Karpas-422 (cell line): ENCODE measurements at places on chromosomes 1 and 21. TPM values are rescaled to one million over a fixed set of nuclear protein-coding genes. Genes with fewer than 3 reads are reported as not detected.
A peak's percentile ranks its signal among the peaks of the same experiment; 100 is the strongest.

Gene CRNN
- not detected in 2 replicates for total RNA-seq

Gene RPTN
- not detected in 2 replicates for total RNA-seq

Gene CAMK2N1
- not detected in 2 replicates for total RNA-seq

Gene TEX38
- 0.37 TPM in 1 of 2 replicates, not detected in the other for total RNA-seq

Gene KRTAP8-1
- total RNA-seq, result not detected in 2 replicates

Gene IARS2
- total RNA-seq, result 68.3 and 79.8 TPM in 2 replicates

Gene KRTAP12-2
- total RNA-seq, result not detected in 2 replicates

Gene MMEL1
- total RNA-seq, result not detected in 2 replicates

Gene S100B
- not detected in 2 replicates for total RNA-seq

Gene RTCA
- total RNA-seq, result 59.5 and 77.0 TPM in 2 replicates

Gene FCAMR
- not detected in 2 replicates for total RNA-seq

Gene MYBPHL
- total RNA-seq, result 0.14 and 4.3 TPM in 2 replicates

Gene PTPN22
- 22.8 and 43.3 TPM in 2 replicates for total RNA-seq

DNA sequence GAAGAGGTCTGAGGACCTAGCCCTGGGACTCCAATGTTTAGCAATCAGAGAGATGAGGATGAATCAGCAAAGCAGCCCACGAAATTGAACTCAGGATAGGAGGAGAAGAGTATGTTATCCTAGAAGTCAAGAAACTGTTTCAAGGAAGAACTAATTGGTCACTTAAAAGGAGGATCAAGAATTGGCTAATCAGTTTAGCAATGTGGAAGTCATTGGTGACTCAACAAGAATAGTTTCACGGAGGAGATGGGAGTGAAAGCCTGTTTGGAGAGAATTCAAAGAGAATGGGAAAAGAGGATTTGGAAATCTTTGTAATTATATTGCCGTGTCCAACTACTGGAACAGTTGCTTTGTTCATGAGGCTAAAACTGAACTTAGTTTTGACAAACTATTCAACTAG lies 7.4 kb downstream of the HMCN1 start:
- no peak for DNase-seq

- peak; percentile 96 for DNase-seq
Observed at GRCh38 chr1:26289158-26290059, 9.5 kb downstream of the SH3BGRL3 start.

- DNase-seq, result peak; percentile 89
Observed at GRCh38 chr1:150281221-150281757, 1.1 kb upstream of the CIART start.

- no peak for DNase-seq
Observed at GRCh38 chr1:18632218-18632588, 1.6 kb downstream of the PAX7 start.

- no peak for DNase-seq
Observed at GRCh38 chr1:61171974-61172373, 89.6 kb downstream of the NFIA start.

DNA sequence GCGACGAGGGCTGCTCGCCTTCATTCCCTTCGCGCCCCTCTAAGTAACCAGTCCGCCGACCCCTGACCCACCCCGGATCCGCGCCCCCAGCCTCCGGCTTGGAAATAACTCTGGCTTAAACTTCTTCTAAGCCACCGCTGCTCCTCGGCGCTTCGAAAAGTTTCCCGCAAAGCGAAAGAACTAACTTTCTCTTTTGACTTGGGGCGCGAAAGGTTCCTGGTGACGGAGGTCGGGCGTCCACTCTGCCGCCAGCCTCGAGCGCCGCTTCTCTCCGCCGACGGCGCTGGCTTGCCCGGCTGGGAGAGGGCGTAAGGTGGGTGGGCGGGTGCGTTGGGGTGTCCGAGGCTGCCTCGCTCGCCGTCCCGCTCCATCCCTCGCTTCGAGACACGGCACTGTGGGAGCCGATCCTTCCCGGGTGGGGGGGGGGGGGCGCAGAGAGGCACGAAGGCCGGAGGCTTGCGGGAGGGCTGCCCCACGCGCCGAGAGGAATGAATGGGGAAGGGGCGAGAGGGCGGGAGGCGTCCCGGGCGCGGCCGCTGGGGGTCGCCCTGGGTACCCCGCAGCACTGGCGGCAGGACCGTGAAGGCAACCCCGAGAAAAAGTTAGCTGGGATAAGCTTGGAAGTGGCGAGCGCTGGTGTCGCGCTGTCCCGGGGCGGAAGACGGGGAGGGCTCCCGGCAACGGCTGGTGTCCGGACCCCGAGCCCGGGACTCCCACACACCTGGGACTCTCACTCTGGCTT lies 569 bp downstream of the ATF3 start:
- peak; percentile 53 for DNase-seq

DNA sequence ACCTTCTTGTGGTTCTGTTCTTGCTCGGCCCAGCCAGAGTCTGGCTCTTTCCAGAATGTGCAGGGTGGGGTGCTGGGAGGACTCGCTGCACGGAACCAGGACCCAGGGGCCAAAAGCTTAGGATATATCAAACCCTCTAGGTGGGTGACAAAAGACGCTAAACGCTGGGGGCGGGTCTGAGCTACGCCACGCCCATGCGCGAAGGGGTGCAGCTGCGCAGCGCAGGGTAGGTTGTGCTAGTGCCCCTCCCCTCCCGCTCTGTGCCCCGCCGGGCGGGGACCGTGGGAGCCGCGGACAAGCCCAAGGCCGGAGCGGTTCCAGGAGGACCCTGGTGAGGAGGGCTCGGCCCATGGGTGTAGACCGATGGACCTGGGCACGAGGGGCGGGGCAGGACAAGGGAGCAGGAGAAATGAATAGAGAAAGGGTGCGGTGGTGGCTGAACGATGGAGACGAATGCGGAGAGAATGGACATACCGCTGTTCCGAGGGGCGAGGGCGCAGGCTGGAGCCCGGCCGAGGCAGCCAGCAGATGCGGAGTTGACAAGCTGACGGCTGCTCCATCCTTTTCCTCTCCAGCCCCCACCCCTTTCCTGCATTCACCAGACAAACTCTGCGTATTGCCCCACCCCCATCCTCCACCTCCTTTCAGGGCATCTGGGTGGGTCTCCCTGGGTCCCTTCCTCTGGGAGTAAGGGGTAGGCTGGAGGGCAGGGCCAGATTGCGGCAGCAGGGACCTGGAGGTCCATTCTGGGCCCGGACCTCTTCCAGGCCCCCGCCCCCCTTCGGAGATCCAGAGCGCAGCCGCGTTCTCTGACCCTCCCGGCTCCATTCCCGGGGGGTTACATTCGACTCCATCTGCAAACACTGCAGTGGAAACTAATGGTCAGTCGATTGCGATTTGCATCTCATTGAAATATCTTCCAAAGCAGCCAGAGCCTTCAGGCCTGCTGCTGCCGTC lies at the start of gene RUSC1:
RUSC1 (plus strand) TSS at position 234 of the 957 bp plus-strand sequence. CDS start 880 bp downstream, outside the sequence.
- DNase-seq, result peak; percentile 73

DNA sequence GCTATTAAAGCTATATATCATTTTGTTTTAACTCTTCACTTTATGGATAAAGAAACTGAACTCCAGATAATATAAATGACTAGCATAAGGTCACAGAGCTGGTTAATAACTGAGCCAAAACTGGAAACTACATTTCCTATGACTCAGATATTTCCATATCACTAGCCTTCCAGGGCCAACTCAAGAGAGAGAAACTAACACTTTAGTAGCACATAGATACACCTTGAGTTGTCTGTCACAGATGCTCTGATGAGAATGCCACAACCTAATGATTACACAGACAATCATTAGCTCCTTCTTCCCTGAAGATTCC lies 40.7 kb downstream of the NME7 start:
- DNase-seq, result no peak

DNA sequence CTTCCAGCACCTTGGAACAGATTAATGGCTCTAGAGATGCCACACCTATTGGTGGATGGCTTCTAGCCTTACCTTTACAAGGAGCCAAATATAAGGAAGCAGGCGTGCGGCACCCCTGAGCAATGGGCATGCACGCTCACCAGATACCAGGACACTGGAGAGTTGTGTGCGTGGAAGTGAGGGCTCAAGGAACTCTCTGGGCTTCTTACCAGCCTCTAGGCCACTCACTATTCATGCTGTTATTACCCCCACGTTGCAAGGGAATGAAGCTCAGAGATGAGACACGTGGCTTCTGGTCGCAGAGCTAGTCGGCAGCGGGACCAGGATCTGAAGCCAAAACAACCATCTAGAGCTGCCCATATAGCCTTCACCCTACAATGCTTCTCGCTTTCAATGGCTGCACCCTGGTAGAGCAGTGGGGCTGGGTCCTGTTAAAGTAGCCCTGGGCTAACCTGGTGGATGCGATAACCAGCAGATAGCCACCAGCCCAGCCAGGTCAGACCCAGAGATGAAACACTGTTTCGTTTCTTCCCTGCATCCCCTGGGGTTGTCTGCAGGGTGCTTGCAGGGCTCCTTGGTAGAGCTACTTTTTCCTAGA lies 396.4 kb upstream of the VAMP3 start:
- no peak for DNase-seq

- no peak for DNase-seq
Observed at GRCh38 chr1:157478030-157478429, 74.3 kb downstream of the FCRL5 start.

- no peak for DNase-seq
Observed at GRCh38 chr21:40383951-40384350, 463.0 kb downstream of the DSCAM start.

- DNase-seq, result no peak
Observed at GRCh38 chr21:42845296-42845965, 33.9 kb downstream of the WDR4 start.

- no peak for DNase-seq
Observed at GRCh38 chr1:181263444-181263843, 174.9 kb downstream of the IER5 start.

- DNase-seq, result no peak
Observed at GRCh38 chr21:42098957-42099505, 27.9 kb downstream of the UMODL1 start.

DNA sequence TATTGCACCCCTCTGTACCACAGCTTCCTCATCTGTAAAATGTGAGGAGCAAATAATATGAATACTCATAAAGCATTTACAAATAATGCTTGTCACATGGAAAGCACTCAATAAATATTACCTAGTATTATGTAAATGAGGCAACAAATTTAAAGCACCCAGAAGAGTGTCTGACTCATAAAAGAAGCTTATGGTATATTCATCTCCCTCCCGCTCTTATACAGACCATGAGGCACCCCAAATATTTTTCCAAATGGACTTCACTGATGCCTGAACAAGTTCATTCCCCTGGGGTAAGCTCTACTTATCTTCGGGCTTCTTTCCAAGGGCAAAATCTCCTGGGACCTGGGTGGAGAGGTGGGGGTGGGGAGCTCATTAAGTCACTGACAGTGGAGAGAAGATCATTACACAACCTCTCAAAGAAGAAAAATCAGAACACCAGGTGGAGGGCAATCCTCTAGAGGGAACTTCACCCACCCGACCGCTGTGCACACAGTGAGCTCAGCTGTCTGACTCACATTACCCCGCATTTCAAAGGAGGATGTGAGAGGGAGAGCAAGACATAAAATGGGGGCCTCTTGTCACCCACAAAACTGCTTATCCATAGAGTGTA lies 166.2 kb downstream of the ASTN1 start:
- DNase-seq, result no peak

DNA sequence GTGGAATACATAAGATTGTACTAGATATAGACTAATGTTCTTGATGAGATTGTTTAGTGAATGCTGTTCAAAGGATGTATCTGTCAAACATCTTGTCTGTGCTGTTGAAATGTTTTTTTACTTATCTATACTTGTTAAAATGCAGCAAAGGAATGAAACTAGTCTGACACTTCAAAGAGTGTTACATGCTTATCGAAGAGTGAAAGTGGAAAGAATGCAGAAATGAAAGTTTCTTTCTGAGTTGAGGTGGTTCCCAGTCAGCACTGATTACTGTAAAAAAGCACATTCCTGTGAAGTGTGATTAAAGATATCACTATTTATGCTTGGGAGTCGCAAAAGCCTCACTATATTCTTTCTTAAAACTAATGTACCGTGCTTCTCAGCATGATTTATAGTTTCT lies 1225.2 kb downstream of the NCAM2 start:
- no peak for DNase-seq

DNA sequence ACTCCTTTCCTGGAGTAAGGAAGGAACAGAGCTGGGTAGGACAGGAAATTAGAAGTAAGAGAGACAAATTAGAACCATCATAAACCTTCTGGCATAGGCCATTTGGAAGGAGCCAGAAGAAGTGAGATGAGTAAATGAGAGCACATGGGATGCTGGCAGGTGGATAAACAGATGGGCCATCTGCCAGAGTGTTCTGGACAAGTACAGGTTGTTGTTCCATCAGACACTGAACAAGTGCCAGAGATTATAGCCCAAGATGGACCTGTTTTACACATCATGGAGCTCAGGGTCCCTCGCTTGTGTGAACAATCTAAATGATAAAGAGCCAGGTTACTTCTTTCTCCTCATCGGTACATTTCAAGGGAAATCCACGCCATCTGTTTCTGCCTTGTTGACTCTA lies 200.3 kb downstream of the HHIPL2 start:
- no peak for DNase-seq
